ENCODE measurements at places on chromosomes 16 and 17. TPM values are rescaled to one million over a fixed set of nuclear protein-coding genes. Genes with fewer than 3 reads are reported as not detected.

Gene SPNS2
- 0.70 TPM for total RNA-seq

Gene CD79B
- total RNA-seq: not detected

Gene KREMEN2
- total RNA-seq: not detected

Gene NSMCE1
- 19.6 TPM for total RNA-seq

Gene BCL6B
- not detected for total RNA-seq

Gene TBC1D3K
- not detected for total RNA-seq

Gene ZSWIM7
- total RNA-seq: 16.7 TPM

Gene RPL26
- total RNA-seq: 1,130 TPM

Gene TTYH2
- 1.6 TPM for total RNA-seq

Gene CES5A
- not detected for total RNA-seq

Gene ADORA2B
- total RNA-seq: 4.6 TPM

Gene GJC1
- total RNA-seq: 26.8 TPM

Gene ABCC6
- total RNA-seq: 1.5 TPM

Gene TBC1D3
- not detected for total RNA-seq

Gene GNG13
- not detected for total RNA-seq

Gene CIAPIN1
- 48.9 TPM for total RNA-seq

Gene SCPEP1
- 50.8 TPM for total RNA-seq

Gene KRTAP16-1
- not detected for total RNA-seq
